Calu3 (cell line): ENCODE measurements at places on chromosomes 1 and 21. TPM values are rescaled to one million over a fixed set of nuclear protein-coding genes. Genes with fewer than 3 reads are reported as not detected.

- no peak for DNase-seq
Observed at GRCh38 chr1:60114745-60115318, 41.3 kb upstream of the C1orf87 start.

Gene FOXO6
- total RNA-seq = 0.47 and 1.0 TPM in 2 replicates

- DNase-seq = no peak
Observed at GRCh38 chr1:183553764-183554163, 36.5 kb downstream of the NCF2 start.

DNA sequence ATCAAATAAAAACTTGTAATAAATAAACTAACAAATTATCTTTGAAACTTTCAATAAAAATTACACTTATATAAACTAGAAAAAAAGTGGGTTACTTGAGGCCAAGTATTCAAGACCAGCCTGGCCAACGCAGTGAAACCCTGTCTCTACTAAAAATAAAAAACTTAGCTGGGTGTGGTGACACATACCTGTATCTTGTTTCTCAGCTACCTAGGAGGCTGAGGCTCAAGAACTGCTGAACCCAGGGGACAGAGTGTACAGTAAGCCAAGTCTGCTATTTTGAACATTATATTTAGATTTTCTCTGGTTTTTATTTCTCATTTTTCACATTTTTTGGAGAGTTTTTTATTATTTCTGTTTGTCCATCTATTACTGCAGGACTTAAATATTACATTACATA lies 1397.6 kb upstream of the B3GALT2 start:
- no peak for DNase-seq

- DNase-seq = no peak
Observed at GRCh38 chr1:186901631-186902030, 72.9 kb downstream of the PLA2G4A start.

Gene GBP2
- 29.7 and 37.8 TPM in 2 replicates for total RNA-seq

Gene DNAJC6
- total RNA-seq = 2.9 and 3.1 TPM in 2 replicates
